Activated CD4-positive, CD25-positive, alpha-beta regulatory T cell treated with anti-CD3 and anti-CD28 coated beads, Interleukin-2, amount 50 U/mL, for 24 hours (primary cell): ENCODE measurements at places on chromosomes 6 and 20.

- peak; percentile 78 for ATAC-seq
Observed at GRCh38 chr6:26304797-26305640, 60.0 kb upstream of the BTN3A2 start.

DNA sequence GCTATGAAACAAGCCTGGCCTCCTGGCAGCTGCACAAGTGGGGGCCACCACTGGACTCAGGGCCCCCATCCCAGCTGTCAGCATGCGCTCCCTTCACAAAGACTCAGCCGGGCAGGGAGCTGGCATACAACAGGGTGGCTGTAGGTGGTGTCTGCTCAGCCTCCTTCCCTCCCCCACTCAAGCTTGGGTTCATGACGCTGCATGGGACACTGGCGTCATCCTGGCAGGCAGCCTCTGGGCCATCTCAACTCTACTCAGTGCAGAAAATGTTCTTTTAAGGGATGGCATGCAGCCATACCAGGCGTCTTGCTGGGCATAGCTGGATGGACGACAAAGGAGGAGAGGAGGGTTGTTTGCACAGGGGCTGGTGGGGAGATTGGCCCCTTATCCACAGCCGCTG, 30.5 kb downstream of the SAYSD1 start:
- no peak for ATAC-seq

GRCh38 chr20:52943185-52943841, 28.8 kb upstream of the TSHZ2 start:
- no peak for ATAC-seq

DNA sequence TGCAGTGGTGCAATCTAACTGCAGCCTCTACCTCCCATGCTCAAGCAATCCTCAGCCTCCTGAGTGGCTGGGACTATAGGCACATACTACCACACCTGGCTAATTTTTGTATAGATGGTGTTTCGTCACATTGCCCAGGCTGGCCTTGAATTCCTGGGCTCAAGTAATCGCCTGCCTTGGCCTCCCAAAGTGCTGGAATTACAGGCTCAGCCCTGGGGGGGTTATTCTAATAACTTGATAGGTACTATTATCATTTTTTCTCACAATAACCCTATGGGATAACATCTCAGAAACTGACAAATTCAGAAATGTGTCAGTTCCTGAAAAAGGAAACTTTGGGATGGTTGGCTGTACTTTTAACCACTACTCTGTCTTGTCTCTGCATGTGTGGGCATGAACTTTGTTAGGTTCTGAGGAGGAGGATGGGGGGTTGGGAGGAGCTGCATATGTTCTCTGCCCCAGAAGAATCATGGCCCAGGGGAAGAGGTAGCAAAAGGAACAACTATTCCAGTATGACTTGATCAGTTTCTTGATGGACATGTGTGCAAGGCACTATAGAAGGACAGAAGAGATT, 169.9 kb downstream of the CARMIL1 start:
- no peak for ATAC-seq

GRCh38 chr20:33910056-33910455, 83.7 kb upstream of the RALY start:
- no peak for ATAC-seq

GRCh38 chr6:1917626-1918371, 308.1 kb downstream of the FOXC1 start:
- ATAC-seq, result peak; percentile 86

- ATAC-seq, result no peak
Observed at GRCh38 chr6:156455847-156456246, 321.3 kb upstream of the ARID1B start.

DNA sequence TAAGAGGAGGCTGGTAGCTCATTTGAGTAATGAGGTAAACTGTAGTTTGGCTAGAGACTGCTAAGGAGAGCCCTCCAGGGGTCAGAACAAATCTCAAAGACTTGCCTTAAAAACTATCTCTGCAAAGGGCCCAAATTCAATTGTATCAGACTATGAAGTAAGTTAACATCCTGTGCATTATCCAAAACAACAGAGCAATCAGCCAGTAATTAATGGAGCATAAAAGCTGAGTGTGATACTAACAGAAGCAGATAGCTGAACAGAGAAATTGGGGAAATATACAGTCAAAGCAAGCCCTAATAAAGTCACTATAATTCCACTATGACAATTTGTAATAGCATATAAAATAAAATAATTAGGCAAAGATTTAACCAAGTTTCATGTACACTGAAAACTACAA, 45.8 kb upstream of the TNFRSF21 start:
- ATAC-seq, result no peak

DNA sequence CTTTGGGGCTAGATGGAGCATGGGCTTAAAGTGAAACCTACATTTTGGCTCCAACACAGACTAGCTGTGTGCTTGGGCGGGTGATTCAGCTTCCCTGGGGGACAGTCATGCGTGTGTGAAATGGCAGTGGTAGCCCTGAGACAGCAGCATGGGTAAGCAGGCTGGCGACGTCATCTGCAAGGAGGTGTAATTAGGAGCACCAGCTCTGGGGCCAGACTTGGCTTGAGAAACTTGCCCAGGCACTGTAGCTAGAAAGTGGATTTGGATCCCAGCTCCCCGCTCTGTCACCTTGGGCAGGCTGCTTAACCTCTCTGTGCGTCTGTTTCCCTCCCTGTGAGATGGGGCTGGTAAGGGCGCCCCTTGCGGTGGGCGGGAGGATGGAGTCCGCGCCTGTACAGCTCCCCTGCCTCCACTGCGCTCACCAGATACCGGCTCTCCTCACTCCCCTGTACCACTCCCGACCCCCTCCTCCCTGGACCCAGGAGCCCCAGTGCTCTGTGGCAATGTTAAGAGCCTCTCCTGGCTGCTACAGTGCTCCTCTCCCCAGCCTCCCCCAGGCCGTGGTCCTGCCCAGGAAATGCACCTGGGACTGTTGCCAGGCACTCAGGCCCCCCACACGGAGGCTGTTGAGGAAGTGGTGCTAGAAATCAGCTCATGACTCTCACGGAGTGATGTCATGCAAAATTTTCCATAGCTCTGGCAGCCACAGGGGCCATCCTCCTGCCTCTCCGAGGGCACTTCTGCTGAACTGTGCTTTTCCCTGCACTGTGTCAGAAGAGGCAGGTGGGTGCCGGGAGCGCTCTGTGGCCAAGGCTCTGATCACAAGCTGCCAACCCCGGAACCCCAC, 44.6 kb downstream of the SYNJ2 start:
- ATAC-seq, result peak; percentile 93

GRCh38 chr20:36344517-36345132, 38.5 kb downstream of the DLGAP4 start:
- ATAC-seq, result no peak

DNA sequence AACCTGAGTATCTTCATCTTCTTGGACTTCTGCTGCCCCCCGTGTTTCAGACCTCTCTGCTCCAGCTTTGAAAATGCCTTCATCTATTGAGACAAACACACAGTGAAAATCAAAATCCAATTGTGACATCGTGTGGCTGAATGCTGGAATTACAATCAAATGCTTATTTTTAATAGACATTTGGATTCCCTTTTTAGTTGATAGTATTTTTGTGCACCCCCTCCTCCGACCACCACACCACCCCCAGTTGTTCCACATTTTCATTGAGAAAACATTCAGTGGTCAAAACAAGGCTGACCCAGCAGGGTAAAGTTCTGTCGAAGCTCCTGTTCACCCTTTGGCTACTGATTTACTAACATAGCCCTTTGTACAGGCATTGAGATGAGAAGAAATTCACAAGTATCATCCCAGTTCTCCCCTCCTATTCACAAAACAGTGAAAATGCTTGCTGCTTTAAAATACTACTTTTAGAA, 79.0 kb downstream of the NRSN1 start:
- no peak for ATAC-seq

DNA sequence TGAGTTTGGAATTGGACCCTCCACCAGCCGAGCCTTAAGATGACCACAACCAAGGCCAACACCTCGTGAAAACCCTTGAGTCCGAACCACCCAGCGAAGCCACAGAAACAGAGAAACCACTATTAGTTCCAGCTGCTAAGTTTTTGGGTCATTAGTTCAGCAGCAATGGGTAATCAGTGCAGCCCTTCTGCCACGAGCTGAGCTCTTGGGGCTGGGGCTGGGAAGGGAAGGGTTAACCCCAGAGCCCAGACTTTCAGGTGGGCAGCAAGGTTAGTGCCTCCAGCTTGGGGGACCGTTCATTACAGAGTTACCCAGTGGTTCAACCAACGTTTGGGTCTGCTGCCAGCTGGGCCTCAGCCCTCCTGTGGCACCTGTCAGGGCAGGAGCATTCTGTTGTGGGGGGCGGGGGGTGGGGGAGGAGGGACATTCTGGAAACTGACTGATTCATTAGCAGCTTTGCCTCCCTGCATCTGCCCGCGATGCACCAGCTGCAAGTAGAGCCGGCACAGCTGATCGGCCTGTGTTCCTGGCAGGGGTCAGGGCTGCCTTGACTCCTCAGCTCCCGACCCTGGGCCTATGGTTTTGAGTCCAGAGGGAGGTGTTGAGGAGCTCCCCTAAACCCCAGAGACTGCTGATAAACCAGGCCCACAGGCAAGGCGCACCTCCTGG, 52.7 kb downstream of the TGM2 start:
- no peak for ATAC-seq

DNA sequence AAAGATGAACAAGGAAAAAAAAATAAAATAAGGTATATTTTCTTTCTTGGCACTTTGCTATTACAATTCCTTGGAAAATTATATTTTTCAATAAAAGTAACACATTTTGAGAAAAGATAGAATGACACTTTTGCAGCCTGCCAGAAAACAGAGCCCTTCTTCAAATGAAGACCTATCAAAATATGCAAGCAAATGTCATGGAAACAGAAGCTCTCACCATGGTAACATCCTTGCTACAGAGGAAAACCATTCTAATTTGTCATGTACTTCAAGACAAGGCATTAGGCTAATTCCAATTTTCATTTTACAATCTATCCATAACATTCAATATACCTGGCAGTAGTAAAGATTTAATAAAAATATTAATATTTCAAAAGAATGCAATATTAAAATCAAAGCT, 177.9 kb downstream of the RNGTT start:
- no peak for ATAC-seq

DNA sequence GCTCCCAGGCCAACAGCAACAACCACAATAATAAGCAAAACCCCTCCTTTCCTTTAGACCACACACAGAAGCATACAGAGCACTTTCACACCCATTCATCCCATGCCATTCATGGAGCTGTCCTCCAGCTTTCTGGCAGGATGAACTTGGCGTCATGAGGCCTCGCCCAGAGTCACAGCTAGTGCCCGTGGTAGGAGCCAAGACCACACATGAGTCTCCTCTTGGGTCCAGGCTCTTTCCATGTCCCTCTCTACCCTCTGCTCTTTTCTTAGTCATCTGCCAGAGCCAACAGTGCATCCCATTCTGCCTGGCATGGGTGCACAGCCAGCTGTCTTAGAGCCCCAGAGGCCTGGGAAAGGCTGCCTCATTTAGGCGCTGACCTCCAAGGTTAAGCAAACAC, 1.8 kb upstream of the TGM3 start:
- ATAC-seq, result no peak

GRCh38 chr6:54614499-54615195, 231.9 kb upstream of the FAM83B start:
- ATAC-seq, result no peak

DNA sequence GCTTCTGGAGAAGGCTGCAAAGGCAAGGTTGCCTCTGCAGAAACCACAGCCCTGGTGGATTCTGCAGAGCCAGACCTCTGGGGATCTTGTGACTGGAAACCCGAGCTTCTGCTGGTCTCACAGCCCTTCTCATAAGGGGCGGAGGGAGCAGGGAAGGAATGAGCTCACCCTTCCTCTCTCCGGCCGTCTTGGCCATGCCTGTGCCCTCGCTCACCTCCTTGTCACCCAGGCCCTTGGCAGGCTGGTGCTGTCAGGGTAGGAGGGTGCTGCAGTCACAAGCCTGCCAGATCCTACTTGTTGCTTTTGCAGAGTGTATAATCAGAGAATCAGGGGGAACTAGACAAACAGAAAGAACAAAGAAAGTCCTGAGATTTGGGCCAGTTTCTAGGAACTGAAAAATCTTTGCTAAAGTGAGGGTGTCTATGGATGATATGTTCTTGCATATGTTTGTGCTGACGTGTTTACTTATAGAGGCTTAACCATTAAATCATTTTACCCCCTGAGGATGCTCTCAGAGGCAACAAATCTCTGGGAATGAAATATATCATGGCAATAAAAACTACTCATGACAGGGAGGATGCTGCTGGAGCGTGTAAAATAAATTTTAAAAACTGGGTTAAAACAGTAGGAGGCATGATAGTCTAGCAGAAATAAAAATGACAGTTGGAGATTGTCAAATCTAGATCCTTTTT, 244.9 kb upstream of the SOX4 start:
- no peak for ATAC-seq
